ENCODE measurements at places on chromosomes 1 and 21.
A peak's percentile ranks its signal among the peaks of the same experiment; 100 is the strongest.

DNA sequence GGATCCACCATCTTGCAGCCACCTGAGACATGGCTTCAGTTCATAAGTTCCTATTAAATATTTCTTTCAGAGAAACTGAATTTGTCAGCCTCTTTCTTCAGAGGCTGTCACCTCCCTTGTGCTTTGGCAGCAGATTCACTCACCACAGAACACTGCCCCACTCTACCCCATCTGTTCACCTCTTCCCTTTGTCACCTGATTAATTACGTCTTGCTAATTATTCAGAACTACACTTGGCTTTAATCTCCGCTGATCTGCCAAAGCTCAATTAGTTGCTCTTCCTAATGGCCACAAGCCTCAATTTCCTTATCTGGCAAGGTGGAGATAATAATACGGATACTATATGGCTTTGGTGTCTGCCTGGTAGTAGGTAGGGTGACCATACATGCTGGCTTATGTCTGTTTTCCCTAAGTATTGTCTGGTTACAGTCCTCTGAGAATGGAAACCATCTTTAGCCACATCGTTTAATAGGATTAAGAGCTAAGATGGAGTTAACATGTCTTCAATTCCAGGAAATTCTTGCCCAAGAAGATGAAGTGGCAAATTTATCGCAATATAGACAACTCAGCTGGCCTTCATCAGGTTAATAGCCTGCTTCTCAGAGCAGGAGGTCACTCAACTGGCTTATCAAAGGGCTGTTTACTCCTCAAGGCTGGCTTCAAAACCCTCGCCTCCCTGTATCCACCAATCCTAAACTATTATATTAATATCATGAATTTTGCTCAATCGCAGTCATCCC lies 58.2 kb upstream of the ADAR start:
- no peak for DNase-seq

GRCh38 chr1:183179033-183179432 lies 7.0 kb upstream of the LAMC2 start:
- no peak for DNase-seq

- no peak for DNase-seq
Measured at GRCh38 chr1:230284891-230285290, 141.2 kb downstream of the PGBD5 start.

- DNase-seq, result no peak
Measured at GRCh38 chr1:48676822-48677221, 99.9 kb downstream of the BEND5 start.

DNA sequence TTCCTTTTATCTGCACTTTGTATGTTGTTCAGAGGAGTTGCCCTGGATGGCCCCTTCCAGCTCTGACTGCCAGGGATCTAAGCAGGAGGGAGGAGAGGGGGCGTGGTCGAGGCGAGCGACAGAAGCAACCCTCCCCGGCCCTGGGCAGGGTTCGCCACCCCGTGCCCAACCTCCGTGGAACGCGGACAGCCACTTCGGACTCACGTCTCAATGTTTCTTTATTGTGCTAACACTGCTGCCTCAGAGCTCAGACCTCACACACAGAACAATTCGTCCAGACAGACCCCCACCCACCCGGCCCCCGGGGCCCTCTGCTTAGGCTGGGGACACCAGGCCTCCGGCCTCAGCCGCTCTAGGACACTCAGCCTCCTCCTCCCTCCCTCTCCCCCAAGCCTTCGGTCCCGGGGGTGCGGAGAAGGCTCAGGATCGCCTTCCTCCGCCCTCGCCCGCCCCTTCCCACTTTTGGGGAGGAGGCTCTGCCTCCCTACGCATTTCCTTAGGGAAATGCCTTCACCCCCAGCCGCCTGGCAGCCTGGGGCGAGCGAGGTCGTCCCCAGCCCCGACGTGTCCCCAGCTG lies 8.3 kb downstream of the VSIG8 start:
- DNase-seq, result peak; percentile 18

GRCh38 chr1:79323239-79324025 lies 316.9 kb upstream of the ADGRL4 start:
- DNase-seq, result no peak

DNA sequence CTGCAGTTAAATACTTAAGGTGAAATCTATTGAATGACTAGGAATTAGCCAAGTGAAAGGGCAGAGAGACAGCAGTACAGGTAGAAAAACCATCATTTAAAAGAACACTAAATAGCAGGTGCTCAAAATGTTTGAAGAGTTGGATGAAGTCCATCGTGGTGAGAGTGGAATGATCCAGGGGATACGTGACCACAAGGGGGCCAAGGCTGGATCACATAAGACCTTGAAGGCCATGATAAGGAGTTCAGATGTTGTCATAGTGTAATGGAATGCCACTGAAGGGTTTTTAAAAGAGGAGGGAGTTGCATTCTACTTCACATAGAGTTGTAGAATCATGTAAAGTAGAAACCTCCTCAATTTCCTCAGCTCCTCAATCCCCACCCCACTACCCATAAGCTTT lies 34.8 kb upstream of the HOOK1 start:
- DNase-seq, result no peak

DNA sequence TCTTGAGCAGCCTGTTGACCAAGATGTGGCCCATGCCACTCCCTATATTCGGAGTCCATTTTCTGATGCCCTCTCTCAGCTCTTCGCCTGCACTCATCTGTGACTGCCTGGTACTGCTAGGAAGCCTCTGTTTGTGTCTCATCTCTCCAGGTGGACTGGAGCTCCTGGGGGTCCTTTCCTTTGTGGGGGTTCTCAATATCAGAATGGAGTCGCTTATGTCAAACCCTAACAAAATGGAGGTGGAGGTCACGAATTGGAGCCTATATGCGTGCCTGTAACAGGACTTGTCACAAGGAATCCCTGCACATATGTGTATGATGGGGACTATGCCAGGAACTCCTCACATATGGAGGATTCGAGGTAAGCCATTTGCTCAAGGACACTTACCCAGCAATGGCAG lies 46.7 kb upstream of the ATP5PO start:
- DNase-seq, result no peak

DNA sequence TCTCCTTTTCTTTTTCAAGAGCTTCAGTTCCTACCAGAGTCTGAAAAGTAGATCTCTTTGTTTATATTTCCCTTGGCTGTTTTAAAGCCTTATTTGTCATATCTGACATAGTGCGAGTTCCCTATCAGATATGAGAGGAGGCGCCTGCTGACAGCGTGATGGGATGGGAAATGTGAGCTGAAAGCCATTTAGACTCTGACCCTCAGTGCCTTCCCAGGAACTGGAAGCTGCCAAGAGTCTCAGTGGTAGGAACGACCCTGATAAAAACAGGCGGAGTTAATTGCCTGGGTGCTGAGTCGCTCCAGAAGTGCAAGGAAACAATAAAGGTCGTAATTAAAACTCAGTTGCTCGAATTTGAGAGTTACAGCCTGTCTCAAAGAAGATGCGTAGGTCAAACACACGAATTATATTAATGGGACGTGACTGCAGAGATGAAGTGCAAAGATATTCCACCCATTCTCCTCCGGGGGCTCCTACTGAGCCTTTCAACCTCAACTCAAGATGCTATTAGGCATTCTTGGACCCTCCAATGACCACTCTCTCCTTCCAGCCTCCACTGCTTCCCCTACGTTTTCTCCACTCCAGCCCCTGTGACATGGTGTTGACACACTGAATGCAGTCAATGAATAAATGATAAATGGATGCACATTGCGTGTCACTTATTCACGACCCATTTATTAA lies 84.6 kb downstream of the KAZN start:
- DNase-seq, result no peak

DNA sequence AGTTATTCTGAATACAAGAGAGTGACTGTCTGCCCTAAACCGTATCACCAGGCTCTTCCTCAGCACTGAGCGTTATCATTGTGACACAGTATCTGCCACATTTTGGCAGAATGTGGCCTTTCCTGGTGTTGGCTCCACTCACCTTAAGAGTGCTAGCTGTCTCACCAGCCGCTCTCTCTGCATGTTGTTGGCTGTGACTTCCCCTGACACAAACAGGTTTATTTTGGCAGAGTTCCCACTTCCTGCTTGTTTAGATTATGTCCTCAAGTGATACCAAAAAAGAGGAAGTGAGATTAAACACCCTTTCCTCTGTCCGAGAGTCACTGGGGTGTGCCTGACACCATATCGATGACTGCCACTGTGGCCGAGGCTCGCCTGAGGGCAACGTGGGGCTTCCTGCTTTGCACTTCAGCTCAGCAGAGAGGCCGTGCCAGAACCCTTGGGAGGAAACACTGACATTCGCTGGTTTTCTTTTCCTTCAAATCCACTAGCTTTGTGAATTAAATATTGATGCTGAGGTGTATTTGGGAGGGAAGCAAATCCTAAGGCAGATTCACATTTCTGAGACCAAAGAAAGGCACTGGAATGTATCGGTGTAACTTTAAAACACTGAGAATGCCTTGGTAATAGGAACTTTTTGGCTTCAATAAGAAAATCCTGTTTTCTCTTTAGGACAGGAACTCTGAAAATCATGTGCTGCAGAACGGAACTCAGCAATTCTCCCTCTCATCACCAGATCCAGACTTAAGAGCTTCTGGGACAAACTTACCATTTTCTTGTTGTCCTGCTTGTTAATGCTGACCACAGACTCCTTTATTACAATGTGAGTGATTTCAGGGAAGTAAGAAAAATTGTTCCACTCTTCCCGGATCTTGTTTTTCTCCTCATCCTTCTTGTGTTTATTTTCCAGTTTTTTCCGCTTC lies 102.1 kb downstream of the JAK1 start:
- DNase-seq, result peak; percentile 33

DNA sequence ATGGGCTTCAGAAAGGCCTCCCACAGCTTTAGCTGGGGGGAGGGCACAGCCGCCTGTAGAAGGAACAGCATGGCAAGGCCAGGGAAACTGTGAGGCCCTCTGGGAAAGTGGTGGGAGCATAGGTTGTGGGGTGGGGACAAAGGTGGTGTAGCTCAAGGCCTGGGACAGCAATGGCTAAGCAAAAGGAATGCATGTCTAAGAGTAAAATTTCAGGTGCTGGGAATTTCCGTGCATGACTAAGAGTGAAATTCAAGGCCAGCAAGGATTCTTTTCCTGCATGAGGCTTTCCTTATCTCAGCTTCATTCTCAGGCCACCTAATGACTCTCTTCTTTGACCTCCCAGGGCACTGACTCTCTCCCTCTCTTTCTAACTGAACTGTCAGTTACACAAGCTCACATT lies 86.5 kb upstream of the WNT4 start:
- DNase-seq, result no peak

GRCh38 chr1:37189111-37189510 lies 154.8 kb upstream of the GRIK3 start:
- no peak for DNase-seq

- DNase-seq, result no peak
Measured at GRCh38 chr1:157233131-157233530, 94.9 kb upstream of the ETV3 start.

- DNase-seq, result no peak
Measured at GRCh38 chr1:194062962-194063361, 876.5 kb upstream of the B3GALT2 start.
